Hematopoietic multipotent progenitor cell treated with erythropoietin and hydrocortisone succinate and interleukin-3 and kit ligand, for 6 days (in vitro differentiated cells): ENCODE measurements at places on chromosomes 1 and 21.

DNA sequence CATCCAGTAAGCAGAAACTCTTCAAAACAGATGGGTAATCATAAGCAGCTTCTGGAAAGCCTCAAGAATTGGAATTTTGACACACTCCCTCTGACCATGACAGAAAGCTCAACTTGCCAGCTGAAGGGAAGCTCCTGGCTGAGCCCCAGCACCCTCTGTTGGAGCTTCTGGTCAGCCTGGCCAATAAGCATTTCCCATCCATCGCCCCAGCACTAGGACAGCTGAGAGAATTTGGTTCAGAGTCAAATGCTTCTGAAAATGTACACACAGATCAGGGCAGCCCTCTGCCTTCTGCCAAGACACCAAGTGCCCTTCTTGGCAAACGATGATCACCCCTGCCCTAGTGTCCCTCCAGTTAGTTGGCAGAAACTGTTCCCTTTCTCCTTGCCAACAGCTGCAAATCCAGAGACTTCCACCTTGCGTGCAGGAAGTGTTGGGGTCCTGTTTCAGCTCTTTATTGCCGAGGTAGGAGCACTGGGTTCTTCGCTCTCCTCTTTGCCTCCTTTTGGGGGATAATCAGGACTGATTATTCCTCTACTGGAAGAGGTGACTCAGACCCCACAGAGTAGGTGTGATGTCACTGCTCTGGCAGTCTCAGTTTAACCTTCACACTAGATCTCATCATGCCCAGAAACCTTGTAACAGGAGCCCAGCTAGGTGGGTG, 11.9 kb downstream of the PIGV start:
- peak; percentile 36 for DNase-seq

DNA sequence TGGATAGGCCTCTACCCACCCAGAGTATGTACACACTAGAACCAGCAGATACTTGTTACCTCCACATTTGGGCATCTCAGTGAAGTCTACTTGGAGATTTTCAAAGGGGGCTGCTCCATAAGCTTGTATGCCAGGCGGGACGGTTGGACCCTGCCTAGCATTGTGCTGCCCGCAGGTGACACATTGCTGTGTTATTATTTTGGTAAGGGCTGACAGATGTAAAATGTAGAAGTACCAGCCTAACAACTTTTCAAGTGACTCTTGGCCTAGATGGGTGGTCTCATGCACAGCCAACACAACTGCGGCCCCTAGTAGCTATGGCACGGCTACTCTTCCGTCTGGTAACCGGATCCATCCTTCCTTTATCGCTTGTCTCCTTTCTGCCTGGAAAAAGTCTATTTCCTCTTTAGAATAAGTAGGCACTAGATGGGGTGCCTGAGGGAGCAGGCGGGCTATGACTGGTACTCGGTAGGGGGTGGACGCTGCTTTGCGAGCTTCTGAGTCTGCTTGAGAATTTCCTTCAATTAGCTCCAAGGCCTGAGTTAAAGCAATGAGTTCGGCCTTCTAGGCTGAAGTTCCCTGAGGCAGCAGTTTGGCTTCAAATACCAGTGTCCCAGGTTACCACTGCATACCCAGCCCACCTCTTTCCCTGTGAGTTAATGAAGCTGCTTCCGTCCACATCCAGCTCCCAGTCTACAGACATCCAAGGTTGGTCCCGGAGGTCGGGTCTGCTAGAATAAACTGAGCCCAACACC, 405.3 kb downstream of the TGFB2 start:
- no peak for DNase-seq

- DNase-seq: no peak
Observed at GRCh38 chr1:62198069-62198780, 3.6 kb downstream of the L1TD1 start.

- peak; percentile 42 for DNase-seq
Observed at GRCh38 chr1:112575154-112575804, 43.7 kb downstream of the ST7L start.

DNA sequence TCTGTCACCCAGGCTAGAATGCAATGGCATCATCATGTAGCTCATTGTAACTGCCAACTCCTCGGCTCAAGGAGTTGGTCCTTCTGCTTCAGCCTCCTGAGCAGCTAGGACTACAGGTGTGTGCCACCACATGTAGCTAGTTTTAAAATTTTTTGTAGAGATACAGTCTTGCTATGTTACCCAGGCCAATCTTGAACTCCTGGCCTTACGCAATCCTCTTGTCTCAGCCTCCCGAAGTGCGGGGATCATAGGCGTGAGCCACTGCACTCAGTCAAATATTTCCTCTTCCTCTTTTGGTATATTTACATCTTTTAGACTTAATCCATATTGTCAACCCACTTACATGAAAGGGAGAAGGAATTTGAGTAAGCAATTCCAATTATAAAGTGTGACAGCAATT, 121.1 kb downstream of the EVI5 start:
- DNase-seq: peak; percentile 13
